ENCODE measurements at places on chromosomes 7 and 10.

GRCh38 chr7:92916770-92917224 lies 80.4 kb upstream of the CDK6 start:
- DNase-seq, result no peak

- no peak for DNase-seq
Observed at GRCh38 chr7:126203185-126203584, 1049.6 kb downstream of the GRM8 start.

DNA sequence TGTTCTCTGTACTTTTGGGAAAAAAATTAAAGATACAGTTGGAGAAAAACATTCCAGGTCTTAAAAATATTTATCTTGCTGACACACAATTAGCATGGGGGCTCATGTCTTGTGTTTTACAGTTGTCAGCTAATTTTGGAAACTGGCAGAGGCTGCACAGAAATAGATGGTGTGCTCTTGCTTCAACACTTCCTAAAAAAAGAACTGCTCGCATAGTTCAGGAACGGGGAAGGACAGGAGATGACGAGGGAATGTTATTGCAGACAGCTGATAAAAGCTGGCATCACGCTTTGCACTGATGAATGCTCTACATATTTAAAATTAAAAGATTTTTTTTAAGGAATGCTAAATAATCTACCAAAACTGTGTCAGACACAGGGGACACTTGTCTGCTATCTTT lies 103.5 kb upstream of the CELF2 start:
- DNase-seq, result no peak

GRCh38 chr10:14684354-14684753 lies 90.3 kb downstream of the FAM107B start:
- DNase-seq, result no peak

DNA sequence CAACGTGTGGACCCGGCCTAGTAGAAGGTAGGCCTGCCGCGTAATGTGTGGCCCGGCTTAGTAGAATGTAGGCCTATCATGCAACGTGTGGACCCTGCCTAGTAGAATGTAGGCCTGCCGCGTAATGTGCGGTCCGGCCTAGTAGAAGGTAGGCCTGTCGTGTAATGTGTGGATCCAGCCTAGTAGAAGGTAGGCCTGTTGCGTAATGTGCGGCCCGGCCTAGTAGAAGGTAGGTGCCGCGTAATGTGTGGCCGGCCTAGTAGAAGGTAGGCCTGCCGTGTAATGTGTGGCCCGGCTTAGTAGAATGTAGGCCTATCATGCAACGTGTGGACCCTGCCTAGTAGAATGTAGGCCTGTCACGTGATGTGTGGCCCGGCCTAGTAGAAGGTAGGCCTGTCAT lies 11.9 kb upstream of the GTPBP4 start:
- DNase-seq, result no peak

DNA sequence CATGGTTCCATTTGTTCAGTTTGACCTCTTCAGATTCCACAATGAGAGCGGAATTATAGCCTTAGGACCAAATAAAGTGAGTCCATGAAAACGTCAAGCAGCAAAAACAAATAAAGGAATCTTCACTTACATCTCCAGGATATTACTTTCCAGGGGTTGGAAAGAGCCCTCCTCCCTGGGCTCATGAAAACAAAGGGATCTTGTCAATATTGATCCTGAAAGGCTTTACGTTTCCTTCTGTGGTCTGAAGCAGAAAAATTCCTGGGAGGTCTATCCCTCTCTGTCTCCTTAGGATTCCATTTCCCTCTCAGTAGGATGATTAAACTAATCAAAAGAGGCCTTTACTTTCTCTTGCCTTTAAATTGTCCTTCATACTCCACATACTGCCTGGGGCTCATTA lies 293.5 kb downstream of the GPAM start:
- DNase-seq, result no peak

DNA sequence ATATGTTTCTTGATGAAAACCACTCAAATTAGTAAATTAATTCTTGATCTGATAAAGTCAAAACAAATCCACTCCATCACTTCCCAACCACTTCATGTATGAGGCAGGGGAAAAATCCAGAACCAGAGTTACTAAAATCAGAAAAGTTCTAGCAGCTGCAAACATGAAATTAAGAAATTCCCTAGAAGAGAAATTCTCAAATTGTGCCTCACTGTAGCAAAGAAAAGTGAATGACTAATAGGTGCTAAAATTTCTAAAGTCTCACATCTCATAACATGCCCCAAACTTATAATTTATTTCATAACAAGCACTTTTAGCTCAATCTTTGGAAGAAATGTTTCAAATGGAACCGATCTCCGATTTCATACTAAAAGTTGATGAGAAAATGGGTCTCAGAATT lies 345.0 kb upstream of the AOAH start:
- DNase-seq, result no peak

DNA sequence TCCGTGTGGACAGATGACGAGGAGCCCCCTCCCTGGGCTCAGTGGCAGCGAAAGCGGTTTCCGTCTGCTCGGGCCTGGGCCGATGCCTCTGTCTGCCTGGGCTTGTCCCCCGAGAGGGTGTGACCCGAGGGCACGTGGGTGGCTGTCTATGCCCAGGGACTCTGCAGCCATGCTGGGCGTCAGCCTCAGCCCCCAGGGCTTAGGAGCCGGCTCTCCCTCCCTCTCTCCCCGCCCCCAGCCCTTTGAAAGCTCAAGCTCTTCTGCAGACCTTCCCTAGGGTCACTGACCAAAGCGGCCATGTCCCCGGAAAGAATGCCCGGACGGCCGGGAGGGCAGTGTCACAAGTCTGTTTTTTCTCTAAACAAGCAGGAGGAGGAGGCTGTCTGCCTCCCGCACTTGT lies 7.1 kb downstream of the MICALL2 start:
- DNase-seq, result no peak

GRCh38 chr10:62422068-62422590 lies 48.0 kb downstream of the ZNF365 start:
- DNase-seq, result no peak

DNA sequence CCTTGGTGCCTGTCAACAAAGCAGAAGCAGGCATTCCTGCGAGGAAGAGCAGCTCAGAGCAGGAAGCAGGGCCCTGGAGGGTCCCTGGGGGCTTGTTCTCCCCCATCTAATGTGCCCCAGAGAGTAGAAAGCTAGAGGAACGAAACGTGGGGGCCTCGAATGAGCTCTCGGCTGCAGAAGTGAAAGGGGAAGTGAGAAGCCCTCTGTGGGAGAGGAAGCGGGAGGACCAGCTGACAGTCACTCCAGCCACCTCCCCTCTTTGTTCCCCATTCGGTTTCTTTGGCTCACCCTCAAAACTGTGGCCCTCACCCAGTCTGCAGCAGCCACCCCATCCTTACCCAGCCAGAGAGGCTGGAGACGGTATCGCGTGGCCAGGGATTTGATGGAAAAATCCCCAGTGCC lies 25.0 kb downstream of the C10orf105 start:
- no peak for DNase-seq

DNA sequence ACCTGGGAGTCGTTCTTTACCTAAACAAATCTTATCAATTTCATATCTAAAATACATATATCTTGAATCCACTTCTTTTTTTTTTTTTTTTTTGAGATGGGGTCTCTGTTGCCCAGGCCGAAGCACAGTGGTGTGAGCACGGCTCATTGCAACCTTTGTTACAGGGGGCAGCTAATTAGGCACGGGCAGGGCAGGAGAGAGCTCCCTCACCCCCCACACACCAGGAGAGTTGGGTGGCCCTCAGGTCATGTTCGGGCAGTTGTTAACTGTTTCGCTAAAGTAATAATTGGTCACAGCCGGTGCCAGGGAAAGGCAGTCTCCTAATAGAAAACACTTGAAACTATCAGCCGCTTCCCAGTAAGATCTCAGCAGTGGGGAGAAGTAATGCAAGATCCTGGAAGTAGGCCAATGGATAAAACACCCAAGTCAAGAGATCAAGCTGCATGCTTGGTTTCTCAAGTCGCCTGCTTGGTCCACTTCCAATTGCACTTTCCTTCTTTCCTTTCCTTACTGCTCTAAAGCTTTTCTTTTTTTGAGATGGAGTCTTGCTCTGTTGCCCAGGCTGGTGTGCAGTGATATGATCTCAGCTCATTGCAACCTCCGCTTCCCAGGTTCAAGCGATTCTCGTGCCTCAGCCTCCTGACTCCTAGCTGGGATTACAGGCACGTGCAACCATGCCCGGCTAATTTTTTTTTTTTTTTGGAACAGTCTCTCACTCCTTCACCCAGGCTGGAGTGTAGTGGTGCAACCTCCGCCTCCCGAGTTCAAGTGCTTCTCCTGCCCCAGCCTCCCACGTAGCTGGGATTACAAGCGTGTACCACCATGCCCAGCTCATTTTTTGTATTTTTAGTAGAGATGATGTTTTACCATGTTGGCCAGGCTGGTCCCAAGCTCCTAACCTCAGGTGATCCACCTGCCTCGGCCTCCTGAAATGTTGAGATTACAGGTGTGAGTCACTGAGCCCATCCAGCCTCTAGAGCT lies 21.3 kb upstream of the EFCAB10 start:
- no peak for DNase-seq

DNA sequence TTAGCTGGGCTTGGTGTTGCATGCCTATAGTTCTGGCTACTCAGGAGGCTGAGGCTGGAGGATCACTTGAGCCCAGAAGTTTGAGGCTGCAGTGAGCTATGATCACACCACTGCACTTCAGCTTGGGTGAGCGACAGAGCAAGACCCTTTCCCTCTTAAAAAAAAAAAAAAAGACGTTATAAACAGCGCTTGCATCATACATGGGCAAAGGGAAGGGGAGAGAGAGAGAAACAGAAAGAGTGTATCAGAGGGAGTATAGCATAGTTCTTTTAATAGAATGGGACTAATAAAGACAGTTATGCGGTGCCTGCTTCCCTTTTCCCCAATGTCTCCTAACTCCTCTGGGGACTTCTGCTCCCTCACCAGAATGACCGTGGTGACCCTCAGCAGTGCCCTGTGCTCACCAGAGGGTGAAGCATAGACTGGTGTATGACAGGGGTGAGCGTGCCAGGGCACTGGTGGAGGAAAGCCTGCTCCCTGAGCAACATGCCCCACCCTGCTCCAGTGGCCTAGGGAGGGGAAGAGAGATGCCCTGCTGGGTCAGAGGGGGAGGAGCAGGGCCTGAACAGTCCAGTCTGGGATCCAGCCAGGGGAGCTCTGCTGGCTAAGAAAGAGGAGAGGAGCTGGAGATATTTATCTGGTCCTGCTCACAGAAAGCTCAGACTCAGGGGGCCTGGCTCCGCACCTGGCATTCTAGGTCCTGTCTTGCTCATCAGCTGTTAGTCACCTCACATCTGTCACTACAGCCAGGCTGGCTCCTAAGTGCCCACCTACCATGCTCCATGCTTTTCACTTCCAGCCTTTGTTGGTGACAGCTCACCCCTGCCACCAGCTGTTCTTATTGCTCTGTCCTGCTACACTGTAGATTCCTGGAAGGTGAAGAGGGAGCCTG lies 2.2 kb downstream of the PDZD7 start:
- no peak for DNase-seq

DNA sequence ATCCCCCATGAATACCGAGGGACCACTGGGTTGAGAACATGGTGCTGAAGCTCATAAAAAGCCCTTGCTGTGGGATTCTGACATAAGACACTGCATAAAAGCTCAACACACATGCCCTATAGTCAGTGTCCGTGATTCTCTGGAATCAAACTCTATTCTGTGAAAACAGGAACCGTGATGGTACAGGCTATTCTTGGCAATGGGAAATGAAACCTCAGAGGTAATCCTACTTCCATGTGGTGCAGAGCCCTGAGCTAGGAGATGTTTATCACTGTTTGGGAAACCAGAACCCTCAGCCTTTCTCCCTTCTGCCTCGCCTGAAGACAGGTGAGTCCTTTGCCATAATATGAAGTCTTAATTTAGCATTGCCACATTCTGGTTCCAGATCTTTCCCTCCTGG lies 80.8 kb upstream of the PRSS1 start:
- no peak for DNase-seq

DNA sequence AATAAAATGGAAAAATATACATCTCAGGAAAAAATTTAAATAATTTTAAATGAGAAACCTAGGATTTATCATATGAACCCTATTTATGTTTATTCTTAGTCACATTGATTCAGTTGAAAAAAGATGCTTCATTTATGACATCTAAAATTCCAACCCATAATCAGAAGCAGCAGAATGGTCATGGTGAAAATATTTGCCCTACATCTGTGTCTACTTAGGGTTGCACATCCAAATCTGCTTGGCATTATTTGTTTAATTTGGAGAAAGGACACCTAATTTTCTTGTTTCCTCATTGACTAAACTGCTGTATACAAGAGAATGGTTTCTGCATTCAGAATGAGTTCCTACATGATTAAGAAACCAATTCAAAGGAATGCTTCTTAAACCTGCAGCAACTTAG lies 72.9 kb upstream of the SKAP2 start:
- DNase-seq, result no peak

GRCh38 chr10:102564209-102564834 lies 60.5 kb downstream of the SUFU start:
- no peak for DNase-seq

DNA sequence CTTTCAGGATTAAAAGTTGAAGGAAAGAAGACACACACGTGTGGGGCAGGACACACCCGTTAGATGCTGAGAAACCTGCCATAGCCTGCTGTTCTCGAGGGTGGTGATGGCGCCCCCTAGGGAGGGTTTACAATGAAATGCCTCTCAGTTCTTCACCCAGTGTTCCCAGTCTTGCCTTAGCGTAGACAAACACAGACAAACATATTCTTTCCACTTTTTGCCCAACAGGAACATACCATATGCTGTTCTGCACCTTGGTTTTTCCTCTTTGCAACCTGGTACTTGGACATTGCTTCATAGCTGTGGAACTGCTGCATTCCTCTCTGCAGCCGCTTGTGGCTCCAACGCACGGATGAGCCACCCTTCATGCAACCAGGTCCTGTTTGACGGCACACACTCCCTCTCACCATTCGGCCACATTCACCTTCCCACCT lies 23.3 kb upstream of the HSPA12A start:
- DNase-seq, result no peak

DNA sequence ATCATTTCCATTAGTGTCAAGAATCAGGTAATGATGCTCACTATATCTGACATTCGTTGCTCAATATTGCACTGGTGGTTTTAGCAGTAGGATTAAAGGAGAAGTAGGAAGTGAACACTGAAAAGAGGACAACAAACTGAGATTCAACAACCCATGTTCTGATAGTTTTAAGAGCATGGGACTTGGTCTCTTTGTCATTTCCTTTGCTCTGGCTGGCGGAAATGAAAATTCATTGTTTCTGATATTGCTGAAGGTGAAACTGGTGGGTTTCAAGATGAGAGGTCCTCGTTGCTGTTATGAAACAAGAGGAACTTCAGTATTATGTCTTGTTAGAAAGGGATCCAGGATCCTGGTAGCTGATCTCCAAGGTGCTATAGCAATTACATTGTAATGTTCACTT lies 129.0 kb downstream of the DNAH11 start:
- DNase-seq, result no peak

- no peak for DNase-seq
Observed at GRCh38 chr7:122913608-122914007, 27.3 kb upstream of the CADPS2 start.

- DNase-seq, result no peak
Observed at GRCh38 chr7:139918480-139918879, 89.4 kb downstream of the TBXAS1 start.

- DNase-seq, result no peak
Observed at GRCh38 chr7:88233828-88234227, 14.0 kb upstream of the SRI start.

- no peak for DNase-seq
Observed at GRCh38 chr7:140053812-140054539, 8.8 kb downstream of the PARP12 start.

Data from NCI-H1436 treated with DMSO at 0.1 percent for 48 hours (cell line).